CD4-positive, alpha-beta T cell treated with Interleukin-17A for 1 hour (primary cell): ENCODE measurements at places on chromosomes 2 and 18.

DNA sequence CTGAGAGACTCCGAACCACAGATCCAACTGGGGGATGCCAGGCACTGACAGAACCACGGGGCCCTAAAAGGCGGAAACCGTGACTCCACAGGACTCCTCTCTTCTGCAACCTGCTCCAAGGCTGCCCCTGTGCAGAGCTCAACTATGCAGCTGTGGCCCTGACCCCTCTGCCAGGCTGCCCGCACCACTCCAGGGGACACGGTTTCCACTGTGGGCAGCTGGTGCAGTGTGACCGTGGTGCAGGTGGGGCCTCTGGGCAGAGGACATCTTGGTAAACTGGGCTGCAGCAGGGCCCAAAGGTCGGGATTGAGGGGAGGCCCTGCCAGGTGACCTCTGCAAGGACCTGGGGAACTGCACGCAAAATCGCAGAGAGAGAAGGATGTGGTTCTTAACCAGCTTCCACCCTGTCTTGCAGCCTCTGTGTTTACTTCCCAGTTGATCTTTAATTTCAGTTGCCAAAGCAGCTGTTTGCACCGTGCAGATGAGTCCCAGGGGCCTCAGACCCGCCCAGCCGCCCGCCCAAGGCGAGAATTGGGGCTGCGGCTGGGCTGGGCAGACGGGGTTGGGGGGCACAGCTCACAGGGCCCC is 104.6 kb upstream of the CTDP1 start:
- DNase-seq: no peak

GRCh38 chr18:77063260-77063659 is 69.3 kb downstream of the MBP start:
- DNase-seq: peak; percentile 82

DNA sequence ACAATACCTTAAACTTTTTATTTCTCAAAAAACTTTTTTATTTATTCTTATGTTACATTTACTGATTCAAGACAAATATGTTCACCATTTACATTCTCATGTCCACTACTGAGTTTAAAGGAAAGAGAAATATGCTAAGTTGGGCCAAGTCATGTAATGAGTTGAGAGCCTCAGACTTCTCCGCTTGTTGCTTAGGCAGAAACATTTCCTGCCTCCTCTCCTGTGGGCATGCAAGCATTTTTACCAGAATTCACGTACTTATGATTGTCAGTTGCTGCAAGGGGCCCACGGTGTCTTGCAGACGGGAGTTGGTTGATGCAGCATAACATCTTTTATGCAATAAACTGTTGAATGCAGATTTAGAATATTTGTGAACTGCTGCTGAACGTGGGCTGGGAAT is 51.8 kb downstream of the MYO1B start:
- no peak for DNase-seq

GRCh38 chr2:21498016-21498415 is 374.2 kb downstream of the TDRD15 start:
- no peak for DNase-seq

DNA sequence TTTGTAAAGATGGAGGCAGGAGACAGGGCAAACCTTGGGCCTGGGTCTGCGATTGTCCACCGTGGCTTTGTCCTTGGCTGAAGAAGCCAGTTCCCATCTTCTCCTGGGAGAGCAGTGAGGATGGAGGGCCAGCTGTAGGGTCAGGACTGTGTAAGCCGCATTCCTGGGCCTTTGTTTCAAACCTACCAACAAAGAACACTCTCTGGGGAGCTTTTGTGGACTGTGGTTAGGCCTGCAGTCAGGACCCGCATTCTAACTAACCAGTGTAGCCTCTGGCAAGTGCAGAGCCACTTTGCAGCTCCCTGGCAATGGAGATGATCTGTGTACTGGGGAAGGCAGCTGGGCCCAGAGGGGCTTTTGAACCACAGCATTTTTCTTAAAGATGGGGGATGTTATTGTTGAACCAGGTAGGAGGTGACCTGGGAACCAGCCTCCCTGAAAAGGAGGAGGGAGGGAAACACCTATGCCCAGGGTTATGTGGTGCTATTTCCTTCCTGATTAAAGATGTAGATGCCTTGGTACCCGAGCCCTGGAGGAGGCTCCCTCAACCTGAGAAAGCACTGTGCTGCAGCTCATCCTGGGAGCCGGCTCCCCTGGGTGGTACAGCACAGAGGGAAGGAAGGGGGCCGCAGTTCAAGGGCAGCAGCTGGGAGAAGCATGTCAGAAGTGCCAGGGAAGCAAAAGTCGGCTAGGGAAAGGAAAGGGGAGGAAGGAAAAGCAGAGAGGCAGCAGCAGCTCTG is 12.7 kb upstream of the SMAD4 start:
- DNase-seq: no peak

DNA sequence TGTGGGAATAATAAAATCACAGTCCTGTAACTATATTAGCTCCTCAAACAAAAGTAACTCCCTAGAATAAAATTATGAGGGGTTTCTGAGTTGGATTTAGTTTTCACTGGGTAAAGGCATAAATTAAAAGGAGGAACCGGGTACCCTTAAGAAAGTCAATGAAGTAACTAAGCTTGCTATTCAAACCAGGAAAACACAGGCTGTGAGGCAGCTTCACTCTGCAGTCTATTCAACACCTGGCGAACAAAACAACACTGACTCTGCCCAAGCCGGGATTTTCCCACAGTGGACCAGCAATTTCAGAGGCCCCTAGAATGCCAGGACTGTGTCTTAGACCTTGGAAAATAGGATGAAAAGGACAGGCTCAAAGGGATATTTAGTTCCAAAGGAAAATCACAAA is 24.6 kb upstream of the CREB1 start:
- DNase-seq: no peak

DNA sequence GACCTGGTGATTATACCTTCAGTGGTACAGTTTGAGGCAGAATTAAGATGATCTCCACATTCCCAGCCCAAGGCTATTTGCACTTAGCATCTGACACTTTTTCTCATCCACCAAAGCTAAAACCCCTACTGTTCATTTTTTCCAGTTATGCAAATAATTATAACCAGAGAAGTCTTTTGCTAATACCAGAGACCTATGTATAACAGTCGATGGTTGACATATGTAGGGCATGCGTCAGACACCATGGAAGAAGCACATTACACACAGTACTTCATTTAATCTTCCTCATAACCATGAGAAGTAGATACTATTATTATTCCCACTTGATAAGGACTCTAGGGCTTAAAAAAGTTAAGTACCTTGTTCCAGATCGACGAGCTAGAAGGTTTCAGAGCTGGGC is 36.5 kb downstream of the AP1S3 start:
- DNase-seq: no peak

DNA sequence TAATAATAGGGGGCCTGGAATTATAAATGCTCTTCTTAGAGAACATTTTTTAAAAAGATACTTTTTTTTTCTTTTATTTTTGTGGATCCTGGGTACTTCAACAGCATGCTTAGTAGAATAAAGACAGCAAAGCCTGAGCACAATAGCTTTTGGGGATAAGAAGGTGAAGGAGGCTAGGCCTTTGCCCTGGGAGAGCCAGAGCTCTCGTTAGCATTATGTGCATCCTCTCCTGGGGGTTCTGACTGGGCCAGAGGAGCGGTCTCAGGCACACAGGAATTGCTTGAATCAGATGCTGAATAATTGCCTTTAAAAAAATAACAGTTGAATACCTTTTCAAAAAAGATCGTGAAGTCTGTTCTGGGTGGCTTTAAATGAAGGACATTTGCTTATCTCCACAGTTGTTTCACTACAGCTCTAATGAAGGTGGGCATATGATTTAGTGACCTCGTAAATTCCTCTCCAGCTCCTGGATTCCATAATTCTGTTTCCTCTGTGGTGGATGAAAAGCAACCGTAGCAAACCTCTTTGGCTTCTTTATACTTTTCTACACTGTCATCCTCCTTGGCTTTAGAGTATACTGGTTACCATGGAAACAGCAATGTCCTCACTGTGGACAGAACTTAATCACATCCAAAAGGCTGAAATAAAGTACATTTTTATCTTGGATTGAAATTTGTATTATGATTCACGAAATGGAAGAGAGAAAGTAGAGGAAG is 133.8 kb downstream of the MAIP1 start:
- no peak for DNase-seq

DNA sequence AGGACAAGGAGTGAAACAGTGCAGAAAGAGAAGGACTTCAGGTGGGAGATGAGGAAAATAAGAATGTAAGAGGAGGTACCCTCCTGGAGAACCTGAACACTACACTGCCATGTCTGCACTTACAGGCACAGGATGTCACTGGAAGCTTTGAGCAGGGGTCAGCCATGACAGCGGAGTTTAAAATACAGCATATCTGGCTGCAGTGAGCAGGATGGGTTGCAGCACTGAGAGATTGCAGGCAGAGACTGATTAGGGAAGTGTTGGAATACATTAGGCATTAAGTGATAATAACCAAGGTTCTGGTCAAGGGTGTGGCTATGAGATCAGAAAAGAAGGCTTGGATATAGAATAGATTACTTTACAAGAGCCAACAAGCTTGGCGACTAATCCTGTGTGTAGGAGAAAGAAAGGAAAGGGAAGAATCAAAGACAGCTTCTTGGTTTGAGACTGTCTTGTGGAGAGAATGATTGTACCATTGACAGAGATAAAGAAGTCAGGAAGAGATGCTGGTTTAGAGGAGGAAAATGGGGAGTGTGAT is 171.1 kb upstream of the RBMS1 start:
- no peak for DNase-seq

- DNase-seq: no peak
Observed at GRCh38 chr2:10977621-10978020, 65.9 kb downstream of the KCNF1 start.

DNA sequence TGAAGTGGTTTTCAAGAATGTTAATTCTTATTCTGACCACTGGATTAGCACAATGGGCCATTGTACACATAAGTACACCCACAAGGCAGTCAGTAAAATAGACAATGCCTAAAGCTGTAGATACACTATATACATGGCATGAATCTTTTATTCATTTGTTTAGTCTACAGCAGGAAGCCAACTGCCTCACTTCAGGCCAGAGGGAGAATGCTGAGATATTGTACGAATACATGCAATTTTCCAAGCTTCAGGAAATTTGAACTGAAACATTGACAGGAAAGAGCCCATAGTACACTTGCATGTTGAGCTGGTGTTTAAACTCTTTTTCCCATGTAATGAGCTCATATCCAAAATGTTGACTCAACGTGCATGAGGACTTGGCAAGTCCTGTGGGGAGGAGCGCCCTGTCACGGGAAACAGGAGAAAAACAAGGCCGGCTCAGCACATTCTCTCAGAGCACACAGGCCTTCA is 111.6 kb upstream of the CYP1B1 start:
- no peak for DNase-seq

DNA sequence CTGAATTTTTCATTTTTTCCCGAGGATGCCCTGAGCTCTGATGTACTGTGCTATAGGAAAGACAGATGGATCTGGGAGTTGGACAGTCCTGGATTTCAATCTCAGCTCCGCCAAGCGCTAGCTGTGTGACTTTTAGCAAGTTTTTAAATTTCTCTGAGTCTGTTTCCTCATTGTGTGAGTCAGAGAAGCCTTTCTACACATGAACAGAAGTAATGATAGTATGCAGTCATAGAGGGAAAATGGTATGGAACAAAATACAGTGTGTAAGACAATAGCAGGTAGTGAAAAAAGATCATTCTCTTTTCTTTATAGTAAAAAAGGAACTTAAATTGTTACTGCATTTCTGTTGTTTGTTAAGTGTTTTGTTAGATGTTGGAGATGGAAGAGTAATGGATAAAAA is 52.4 kb upstream of the PPM1B start:
- no peak for DNase-seq

DNA sequence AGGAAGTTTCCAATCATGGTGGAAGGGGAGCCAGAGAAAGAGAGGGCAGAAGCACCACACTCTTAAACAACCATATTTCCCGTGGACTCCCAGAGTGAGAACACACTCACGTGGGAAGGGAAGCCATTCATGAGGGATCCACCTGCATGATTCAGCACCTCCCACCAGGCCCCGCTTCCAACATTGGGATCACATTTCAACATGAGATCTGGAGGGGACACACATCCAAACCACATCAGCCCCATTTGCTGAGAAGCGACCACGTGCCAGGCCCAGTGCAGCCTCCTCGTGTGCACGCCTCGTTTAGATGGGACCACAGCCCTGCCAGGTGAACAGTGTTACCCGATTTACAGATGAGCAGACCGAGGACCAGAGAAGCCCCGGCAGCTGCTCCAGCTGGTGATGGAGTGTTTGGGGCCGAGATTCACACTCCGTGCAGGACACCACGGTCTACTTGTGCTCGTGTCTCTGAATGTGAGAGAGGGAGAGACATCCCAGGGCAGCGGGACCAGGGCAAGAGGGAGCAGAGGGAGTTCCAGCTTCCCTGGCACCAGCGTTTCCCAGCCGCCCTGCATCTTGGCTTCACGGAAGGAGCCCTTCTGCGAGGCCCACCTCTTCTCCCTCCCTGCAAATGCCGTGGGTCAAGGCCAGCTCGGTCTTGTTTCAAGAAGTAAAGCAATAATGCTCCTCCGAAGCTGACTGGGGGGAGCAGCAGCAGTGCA is 76.9 kb upstream of the ODC1 start:
- DNase-seq: no peak

GRCh38 chr18:22946846-22947245 is 13.7 kb downstream of the RBBP8 start:
- DNase-seq: no peak

GRCh38 chr2:102442967-102443828 is 20.2 kb downstream of the IL18RAP start:
- peak; percentile 69 for DNase-seq

GRCh38 chr2:10332402-10333246 is 29.9 kb downstream of the HPCAL1 start:
- DNase-seq: no peak

- no peak for DNase-seq
Observed at GRCh38 chr2:74548900-74549826, 4.6 kb downstream of the LOXL3 start.

- DNase-seq: peak; percentile 89
Observed at GRCh38 chr2:170973492-170974303, 44.6 kb downstream of the GORASP2 start.

DNA sequence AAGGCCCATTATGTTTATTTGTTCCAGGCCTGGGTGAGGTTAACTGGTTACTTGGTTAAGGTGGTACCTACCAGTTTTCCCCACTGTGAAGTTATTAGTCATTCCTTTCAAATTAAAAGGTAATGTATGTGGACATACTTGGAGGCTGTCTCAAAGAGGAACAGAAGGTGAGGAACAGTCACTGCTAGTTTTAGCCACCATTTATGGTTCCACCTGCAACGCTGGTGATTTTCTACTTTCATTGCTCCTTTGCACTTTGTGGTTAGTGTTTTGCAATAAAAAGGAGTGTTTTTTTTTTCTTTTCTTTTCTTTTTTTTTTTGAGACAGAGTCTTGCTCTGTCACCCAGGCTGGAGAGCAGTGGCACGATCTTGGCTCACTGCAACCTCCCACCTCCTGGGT is 6.1 kb upstream of the ST6GAL2 start:
- DNase-seq: no peak

- DNase-seq: no peak
Observed at GRCh38 chr2:113053666-113054065, 999 bp upstream of the IL36B start.

DNA sequence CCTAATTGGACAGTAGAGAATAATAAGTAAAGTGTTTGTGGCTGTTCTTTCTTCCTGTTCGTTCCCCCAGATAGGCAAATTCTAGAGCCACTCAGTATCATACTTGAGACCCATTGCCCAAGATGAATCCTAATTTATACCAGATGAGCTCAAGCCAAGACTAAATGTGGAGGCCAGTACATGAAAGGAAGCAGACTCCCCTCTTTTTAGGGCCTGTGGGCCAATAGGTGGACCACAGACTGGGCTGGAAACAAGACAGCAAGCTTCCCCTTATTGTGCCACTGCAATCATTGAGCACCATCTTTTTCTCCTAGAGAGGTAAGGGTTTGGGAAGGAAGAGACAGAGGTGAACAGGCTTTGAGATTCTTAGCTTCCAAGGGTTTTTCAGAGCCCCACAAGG is 141.9 kb downstream of the MGAT5 start:
- DNase-seq: no peak

- DNase-seq: no peak
Observed at GRCh38 chr2:124267794-124268193, 242.7 kb downstream of the CNTNAP5 start.
